Skeletal muscle cell (primary cell): ENCODE measurements at places on chromosomes 16 and 17.

GRCh38 chr17:47189732-47190237 lies 690 bp upstream of the CDC27 start:
- no peak for DNase-seq

GRCh38 chr17:7884581-7885366 lies 3.8 kb upstream of the CHD3 start:
- DNase-seq: no peak

DNA sequence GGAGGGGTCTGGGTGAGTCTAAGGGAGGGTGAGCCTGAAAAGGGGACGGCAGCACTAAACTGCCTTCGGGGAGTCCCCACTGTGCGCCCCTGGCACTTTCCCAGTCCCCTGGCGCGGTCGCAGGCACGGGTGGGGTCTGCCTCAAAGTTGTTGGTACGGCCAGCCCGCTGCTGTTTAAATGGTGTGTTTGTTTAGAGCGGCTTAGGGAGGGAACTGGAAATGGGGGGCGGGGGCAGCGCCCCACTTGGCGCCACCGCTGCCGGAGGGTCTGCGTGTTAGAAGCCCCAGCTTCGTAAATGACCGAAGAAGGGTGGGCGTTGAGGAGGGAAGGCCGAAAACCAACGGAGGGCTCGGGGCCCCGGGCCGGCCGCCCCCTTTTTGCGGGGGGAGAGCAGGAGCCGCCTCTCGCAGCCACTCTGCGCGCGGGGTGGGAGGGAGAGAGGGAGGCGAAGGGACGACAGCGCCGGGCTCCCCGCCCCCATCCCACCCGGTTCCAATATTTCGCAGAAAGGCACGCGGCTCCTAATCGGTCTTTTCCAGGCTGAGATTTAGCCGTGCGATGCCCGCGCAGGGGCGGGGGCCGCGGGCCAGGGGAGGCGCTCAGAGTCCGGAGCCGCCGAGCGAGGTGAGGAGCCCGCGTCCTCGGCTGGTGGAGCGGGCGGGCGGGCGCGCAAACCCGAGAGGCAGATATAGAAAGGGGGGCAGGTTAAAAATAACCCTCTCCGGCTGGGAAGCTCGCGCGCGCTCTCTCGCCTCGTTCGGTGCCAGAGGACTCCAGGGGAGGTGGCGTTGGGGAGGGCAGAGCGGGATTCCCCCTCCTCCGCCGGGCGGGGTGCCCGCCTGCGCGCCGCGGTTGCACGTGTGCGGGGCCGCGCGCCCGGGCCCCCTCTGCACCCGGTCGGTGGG lies 54.9 kb downstream of the SREBF1 start:
- peak; percentile 14 for DNase-seq

DNA sequence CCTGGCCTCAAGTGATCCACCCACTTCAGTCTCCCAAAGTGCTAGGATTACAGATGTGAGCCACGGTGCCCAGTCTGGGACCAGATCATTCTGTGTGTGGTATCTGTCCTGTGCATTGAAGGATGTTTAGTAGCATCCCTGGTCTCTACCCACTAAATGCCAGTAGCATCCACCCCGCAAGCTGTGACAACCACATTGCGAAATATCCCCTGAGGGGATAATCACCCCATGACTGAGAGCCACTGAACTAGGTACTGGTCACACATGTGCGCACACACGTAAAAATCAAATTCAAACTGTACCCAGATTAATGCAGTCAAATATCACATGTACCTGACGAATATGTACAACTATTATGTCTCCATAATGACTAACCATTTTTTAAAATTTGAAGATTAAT lies 35.8 kb downstream of the TEKT5 start:
- no peak for DNase-seq

DNA sequence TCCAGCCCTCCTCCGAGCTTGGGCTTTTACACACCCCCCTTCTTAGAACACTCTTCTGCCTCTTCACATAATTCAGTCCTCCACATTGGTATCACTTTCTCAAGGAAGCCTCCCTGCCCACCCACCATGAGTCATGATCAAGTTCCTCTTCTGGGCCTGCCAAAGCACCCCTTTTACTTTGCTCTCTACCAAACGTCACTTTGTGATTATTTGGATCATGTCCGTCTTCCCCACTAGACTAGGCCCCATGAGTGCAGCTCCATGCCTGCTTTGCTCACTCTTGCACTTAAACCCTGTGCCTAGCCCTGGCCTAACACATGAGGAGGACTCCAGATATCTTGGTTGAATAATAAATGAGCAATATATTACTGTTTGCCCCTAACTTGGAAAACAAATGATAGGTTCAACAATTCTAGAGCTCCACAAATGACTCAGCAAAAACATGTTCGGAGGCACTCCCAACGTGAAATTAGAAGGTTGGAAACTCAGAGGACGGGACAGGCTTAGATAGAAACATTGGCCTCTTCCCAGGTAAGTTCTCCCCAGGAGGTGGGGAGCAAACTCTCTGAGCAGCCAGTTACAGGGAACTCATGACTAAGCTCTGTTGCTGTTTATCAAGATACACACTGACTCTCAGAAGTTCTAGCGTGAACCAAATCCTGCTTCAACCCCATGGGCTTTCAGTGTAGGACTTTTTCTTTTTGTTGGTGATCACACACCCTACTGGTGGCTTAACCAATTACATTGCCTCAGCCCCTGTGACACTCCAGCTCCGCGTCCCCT lies 28.3 kb downstream of the G6PC1 start:
- DNase-seq: peak; percentile 39

GRCh38 chr17:61862105-61862574 lies 1.2 kb downstream of the BRIP1 start:
- no peak for DNase-seq

- no peak for DNase-seq
These were observed 28.7 kb upstream of the GAS7 start for GRCh38 chr17:10226930-10227695.

DNA sequence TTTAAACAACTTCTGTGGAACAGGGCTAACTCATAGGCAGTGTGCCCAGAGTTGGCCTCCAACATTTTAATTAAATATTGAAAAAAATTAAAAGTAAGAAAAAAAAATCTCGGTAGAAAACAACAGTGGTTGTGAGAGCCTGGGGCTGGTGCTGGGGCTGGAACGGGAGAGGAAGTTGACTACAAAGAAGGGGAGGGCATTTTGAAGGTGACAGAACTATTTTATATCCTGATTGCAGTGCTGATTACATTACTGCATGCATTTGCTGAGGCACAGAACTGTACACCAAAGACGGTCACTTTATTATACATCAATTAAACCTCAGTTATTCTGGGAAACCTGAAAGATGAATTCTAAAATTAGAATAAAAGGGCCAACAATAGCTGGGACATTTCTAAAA lies 142.5 kb downstream of the PARN start:
- no peak for DNase-seq

- no peak for DNase-seq
These were observed 305.2 kb downstream of the SEC14L1 start for GRCh38 chr17:77445760-77446532.

GRCh38 chr16:12511708-12512107 lies 292.0 kb downstream of the CPPED1 start:
- no peak for DNase-seq

GRCh38 chr16:9549487-9549886 lies 458.0 kb downstream of the HAPSTR1 start:
- no peak for DNase-seq

GRCh38 chr17:5583426-5584382 lies 605 bp downstream of the NLRP1 start:
- no peak for DNase-seq

GRCh38 chr17:39639566-39640458 lies 2.9 kb downstream of the STARD3 start:
- no peak for DNase-seq

DNA sequence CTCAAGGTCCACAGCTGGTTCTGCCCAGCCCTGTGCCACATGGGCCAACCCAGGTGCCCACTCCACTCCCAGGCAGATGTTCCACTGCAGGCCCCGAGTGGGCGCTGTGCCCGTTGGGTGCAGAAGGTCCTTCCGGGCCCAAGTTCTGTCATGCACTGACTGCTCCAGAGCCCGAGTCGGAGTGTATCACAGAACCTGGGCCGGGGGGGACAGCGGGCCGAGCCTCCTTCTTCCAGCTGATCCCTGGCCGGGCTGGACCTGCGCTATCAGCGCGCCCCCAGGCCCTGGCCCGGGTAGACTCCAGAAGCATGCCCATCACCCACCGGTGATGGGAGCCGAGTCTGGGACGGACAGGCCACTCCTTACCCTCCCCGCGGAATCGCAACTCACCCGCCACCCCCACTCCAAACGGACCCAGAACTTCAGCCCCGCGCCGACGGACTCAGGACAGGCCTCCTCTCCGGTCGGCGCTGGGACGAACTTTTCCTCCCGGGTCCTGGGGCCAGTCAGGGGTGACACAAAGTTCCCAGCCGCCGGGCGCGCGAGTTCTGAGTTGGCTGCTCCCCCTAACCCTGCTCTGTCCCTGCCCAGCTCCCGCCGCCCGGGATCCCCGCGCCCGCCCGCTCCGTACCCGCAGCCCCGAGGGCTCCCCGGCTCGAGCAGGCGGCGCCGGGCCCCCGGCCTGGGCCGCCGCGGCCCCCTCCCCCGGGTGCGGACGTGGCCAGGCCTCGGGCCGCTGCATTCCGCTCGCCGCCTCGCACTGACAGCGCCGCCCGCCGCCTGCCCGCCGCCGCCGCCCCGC lies at the start of gene COPZ2:
COPZ2 (minus strand) TSS at position 762 of the 802 bp plus-strand sequence; CDS start at position 742, 20 bp downstream.
- no peak for DNase-seq

DNA sequence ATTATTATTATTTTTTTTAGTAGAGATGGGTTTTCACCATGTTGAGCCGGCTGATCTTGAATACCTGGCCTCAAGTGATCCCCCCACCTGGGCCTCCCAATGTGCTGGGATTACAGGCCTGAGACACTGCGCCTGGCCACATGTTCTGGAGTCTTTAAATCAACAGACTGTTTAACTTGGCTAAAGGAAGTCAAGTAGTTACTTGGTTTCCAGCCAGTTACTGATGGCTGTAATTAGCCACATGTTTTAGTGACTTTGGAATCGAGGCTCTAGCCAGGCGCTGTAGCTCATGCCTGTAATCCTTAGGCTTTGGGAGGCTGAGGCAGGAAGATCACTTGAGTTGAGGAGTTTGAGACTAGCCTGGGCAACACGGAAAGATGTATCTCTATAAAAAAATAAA lies 699.2 kb upstream of the RBFOX1 start:
- no peak for DNase-seq

GRCh38 chr16:10961231-10961630 lies 16.9 kb downstream of the CLEC16A start:
- DNase-seq: peak; percentile 72

GRCh38 chr17:4136373-4136772 lies 6.5 kb downstream of the ZZEF1 start:
- no peak for DNase-seq

- no peak for DNase-seq
These were observed 4.0 kb upstream of the FBXO39 start for GRCh38 chr17:6772016-6772415.

GRCh38 chr17:57940231-57940630 lies 15.0 kb downstream of the CUEDC1 start:
- DNase-seq: no peak

DNA sequence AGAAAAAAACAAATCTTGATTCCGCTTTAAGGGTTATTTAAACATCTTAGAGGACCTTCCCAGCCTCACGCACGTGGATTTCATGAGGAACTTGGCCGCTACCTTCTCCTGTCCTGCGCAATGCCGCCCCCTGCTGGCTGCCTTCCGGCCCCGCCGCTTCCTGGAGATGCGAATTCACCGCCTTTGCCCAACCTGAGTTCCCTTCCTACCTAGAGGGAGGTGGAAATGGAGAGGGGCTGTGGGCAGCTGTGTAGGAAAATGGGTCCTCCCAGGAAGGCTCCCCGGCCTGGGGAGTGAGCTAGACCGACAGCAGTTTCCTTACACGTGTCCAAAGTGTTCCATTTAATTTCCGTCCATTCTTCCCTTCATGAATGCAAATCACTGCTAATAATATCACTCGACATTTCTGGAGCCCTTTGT lies 1.0 kb upstream of the ABCC12 start:
- DNase-seq: peak; percentile 58

- DNase-seq: peak; percentile 12
These were observed 13.3 kb downstream of the LRRC75A start for GRCh38 chr17:16478649-16479048.

DNA sequence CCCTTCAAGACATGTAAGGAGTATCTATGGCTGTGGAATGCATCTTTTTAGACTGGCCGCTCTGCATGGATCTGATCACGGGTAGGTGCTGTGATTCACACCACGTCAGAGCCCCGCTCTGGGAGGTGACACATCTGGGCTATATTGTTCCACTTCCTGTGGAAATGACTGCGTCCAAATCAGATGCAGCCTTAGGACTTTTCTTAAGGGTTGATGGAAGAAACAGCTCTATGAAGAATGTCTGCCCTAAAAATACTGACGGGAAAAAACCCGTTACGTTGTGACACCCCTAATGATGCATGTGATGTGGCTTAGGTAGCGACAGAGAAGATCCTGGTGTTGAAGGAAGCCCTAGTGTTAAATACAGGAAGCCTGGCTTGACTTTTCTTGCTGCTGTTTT lies 12.2 kb downstream of the BANP start:
- peak; percentile 78 for DNase-seq

- no peak for DNase-seq
These were observed 6.2 kb downstream of the JPH3 start for GRCh38 chr16:87608400-87608985.

- no peak for DNase-seq
These were observed 11.9 kb downstream of the MAP3K3 start for GRCh38 chr17:63634163-63634562.

DNA sequence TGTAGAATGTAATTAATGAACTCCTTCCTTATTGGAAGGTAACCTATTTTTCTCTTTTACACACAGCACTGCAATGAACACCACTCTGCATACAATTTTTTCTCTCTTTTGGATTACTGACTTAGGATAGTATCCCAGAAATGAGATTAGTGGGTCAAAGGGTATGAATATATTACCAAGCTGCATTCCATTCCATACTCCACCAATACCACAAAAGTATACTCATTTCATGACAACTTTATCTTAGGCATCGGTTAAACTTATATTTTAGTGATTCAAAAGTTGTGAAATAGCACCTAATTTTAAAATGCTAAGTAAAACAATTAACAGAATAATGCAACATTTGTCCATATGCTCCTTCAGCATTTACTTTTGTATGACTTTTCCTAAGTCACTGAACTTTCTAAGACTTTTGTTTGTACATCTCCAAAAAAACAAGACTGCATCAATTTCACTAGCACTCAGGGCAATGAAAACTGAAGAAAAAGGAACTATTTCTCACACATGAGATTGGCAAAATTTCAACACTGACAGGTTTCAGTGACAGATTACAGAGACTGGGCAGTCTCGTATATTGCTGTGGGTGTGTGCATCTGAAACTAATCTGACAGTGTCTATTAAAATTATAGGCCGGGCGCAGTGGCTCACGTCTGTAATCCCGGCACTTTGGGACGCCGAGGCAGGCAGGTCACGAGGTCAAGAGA lies 32.1 kb downstream of the HELZ start:
- peak; percentile 39 for DNase-seq

- no peak for DNase-seq
These were observed 169.8 kb downstream of the PITPNC1 start for GRCh38 chr17:67546578-67547527.

DNA sequence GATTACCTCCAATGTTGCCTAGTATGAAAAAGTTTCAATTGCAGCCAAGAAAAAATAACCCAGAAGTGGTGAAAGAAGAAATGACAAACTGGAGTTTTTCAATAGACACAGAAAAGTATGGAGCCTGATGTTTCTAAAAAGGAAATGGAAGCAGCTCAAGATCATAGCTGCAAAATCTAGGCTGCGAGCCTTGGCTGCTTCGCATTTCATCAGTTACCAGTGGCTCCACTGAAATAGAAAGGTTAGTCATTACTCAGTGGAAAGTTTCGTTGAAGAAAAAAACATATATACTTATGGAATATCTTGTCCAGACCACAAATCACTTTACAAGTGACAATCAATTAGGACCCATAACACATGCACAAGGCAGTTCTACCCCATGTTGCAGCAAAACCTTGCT lies 206.8 kb upstream of the SOX9 start:
- DNase-seq: no peak

- no peak for DNase-seq
These were observed 23.6 kb downstream of the BAHCC1 start for GRCh38 chr17:81418710-81419318.
